ENCODE measurements at places on chromosomes 5 and 9.

DNA sequence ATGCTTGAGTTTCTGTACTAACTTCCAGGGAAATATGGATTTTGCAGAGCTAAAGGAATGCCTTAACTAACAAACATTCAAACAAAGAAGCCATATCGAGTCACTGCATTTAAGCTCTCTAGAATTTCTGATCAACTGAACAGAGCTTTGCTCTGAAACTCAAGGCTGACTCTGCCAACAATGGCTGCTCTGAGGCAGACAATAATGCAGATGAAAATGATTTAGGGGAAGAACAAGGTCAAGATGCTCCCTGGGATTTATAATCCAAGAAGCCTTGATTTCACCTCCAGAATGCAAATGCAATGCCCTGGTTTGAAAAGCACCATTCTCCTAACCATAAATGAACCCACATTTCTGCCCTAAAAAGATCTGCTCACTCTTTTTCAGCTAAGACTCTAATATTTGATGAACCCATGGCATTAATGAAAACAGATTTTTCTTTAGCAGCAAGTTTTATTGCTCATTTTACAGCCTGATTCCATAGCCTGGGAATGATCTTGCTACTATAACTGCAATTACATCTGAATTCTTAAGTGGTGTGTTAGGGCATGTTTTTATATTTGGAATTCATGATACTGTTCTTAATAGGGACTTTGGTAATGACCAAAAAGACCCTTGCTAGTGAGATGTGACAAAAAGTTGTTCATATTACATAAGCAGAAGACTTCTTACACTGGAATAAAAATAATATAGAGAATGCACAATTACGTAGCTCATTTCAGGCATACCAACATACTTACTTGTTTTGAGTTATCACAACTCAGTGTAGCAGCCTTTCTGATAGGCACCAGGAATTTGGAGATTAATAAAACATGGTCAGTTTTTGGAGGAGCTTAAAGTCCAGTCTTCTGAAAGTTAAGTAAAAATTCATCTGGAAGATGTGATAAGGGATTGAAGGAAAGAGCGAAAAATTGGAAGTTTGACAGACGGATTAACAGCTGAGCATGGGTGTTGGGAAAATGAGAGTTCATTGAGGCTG lies 169.4 kb downstream of the TRPM3 start:
- DNase-seq = no peak

DNA sequence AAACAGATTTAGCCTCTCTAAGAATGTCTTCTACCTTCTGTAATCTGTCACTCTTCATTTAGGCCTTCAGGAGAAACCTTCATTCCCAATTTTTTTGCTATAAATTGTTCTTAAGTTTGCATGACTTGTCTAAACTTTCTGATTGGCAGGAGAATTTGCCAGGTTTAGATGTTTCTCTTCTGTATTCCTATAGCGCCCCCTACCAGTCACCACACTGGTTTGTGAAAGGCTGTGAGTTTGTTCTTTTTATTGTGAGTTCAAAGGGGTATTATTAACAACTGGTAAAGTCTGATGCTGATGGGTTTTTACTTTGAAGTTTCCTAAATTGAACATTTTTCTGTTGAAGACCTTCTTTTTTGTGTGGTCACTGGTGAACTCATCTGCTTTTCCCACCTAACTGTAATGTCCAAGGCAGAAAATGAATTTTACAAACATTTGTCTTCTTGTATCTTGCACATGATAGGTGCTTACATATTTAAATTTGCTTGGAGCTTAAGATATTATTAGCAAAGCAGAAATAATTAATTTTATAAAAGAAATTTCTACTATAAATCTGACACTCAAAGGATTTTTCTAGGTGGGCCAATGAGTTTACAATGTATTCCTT lies 18.4 kb upstream of the F2RL2 start:
- peak; percentile 81 for DNase-seq

DNA sequence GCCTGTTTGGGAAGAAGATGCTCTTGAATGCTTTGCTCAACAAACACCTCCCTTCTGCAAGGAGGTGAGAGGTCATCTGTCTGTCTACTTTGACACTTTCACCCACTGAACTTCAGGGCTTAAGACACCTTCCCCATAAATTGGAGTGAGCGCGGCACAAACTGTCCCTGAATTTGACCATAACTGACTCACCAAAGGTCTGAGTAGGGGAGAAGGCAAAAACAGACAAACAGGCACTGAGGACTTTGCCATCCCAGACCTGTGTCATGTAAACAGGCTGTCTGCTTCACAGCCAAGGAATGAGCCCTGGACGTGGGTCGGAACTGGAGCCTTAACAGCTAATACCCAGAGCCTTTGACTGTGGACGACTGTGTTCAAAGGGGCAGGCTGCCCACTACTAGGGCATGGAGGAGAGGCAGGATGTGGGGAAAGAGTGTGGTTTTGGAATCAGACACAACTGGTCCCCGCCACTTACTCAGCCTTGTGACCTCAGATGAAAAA lies 320.9 kb upstream of the KLF4 start:
- peak; percentile 89 for DNase-seq

DNA sequence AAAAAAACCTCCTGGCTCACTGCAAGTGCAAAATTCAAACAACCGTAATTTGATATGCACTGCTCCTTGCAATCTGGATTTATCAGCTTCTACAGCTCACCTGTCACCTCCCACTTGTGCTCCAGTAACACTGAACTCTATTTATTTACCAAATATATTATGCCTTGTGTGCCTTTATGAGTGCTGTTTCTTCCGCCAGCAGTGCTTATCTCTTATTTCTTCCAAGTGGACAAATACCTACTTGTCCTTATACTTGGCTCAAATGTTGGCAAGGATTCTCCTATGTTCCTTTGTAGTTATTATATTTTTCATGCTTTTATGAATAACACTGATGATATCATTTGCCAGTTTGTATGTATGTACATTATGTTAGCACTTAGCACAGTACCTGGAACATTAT lies 145.7 kb upstream of the ARRDC3 start:
- DNase-seq = no peak

DNA sequence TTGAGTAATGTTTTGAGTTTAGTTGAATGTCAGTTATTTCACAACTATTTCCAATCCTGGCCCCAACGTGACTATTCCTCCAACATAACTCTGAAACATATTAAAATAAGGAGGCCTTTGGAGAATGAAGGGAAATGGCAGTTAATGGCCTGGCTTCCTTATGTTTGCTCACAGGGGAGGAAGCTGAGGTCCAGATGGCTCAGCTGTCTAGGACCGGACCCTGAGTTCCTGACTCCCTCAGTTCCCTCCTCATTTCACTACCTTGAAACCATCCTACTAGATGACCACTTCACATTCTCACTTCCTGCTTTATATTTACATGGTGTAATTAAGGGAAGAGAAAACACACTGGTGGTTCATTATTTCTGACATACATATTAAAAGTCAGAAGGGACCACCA lies 6.6 kb downstream of the OTULINL start:
- DNase-seq = no peak

- DNase-seq = no peak
Observed at GRCh38 chr5:148090773-148091250, 27.0 kb downstream of the SPINK5 start.

DNA sequence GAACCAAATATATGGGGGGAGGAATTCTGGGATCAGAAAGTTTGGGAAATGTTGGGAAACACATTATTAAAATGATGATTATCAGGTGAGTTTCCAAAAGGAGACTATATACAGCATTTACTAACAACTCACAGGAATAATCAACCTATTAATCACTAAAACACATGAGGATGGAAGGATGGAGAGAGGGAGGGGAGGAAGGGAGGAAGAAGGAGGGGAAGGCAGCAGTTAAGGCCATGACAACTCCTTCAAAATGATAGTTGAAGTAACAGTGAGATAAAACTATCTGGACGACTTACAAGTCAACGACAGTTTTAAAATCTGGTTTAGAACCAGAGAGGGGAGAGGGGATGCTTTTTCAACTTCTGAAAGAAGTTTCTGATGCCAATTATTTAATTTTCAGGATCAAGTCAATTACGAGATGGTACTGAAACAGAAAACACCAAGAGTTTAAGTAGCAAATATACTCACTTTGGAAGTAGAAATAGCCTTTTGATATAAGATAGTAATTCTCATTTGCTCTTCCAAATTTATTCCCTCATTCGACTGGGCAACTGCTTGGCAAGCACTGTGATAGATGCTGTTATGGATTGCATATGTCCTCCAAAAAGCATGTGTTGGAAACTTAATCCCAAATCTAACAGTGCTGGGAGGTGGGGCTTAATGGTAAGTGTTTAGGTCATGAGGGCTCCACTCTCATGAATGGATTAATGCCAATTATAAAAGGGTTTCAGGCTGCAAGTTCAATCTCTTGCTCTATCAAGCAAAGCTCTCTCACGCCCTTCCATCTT lies 30.4 kb downstream of the FBXW11 start:
- no peak for DNase-seq

- peak; percentile 66 for DNase-seq
Observed at GRCh38 chr9:18795947-18796671, 236.9 kb downstream of the SAXO1 start.

DNA sequence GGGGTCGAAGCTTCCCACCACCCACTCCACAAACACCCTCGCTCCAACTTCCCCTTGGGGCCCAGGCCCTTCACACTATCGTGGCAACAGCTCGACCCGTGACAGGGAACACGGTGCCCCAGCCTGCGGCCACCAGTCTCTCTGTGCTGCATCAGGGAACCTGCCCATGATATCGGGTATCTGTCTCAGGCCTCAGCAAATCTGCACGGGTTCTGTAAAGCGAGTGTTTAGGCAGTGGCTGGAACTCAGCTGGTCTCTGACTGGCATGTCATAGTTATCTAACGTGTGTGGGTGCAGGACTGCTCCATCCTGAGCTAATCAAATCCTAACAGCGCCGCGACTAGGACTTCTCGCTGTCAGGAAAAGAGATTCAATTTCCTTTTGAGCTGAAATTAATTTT lies 42.9 kb downstream of the DBH start:
- DNase-seq = no peak

DNA sequence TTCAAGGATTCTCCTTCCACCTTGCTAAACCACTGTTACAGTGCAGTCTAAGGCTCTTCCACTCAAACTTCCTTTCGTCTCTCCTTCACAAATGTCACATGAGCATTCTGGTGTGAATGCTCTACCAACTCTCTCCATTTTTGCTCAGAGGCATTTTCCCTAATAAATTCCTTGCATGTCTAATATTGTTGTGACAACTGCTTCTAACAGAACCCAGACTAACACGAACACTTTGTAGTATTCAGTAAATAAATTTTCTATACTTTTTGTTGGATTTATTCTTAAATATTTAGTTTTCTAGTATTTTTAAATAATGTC lies 24.0 kb downstream of the RAPGEF6 start:
- DNase-seq = no peak

GRCh38 chr9:17251100-17251499 lies 116.3 kb downstream of the CNTLN start:
- peak; percentile 8 for DNase-seq

DNA sequence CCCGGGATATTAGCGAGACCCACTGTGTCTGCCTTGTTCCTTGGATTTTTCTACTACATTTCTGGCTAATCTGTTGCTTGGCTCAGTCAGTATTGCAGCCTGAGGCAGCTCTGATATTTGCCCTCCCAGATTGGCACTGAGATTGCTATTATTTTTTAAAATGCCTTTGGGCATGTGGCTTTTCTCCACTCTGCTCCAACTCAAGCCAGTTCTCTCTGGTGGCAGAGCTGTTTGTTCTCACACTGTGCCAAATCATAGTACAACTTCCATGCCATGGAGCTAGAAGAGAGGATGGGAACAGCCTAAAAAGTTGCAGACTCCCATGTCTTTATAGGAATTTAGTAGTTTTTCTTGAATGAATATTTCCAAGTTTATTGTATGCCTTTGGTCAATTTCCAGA lies 155.9 kb upstream of the ATP10B start:
- DNase-seq = no peak

DNA sequence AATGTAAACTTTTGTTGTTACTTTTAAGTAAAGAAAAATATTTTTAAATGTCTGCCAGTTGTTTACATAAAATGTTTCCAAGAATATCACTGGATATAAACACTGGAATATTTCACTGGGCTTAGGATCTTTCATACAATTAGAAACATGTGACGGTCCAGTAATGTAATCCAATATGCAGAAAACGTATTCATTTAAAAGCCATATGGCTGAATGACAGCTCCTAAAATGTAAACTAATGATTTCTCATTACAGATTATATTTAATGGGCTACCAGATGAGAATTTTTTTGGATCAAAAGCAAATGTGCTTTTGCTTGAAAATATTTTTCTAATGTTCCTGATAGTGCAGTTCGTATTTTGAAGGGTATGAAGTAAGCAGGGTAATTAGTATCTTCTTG lies 124.3 kb downstream of the TTC39B start:
- DNase-seq = no peak

DNA sequence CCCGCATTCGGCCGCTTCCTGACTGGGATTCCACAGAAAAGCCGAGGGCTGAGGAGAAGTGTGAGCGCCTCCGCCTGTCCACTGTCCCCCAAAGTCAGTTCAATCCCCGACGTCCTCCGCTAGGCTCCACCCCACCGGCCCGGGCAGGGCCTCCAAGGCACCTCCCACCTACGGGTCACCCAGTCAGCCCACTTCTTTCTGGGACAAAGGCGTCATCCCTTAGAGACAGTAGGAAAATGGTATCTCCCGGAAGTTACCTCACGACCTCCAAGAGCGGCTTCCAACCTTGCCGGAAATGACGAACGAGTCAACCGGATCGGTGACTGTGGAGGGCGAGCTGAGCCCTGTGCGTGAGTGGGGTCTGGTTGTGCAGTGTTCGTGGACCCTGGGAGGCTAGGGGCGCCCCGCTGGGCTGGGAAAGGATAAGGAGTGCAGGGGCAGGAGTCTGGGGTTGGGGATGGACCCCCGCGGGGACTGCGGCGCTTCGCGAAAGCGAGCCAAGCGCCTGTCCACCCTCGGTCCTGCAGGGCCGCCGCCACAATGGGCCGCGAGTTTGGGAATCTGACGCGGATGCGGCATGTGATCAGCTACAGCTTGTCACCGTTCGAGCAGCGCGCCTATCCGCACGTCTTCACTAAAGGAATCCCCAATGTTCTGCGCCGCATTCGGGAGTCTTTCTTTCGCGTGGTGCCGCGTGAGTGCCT lies at the start of the genes GDF9 and UQCRQ:
Gene GDF9 (minus strand): TSS at position 128 of the 704 bp plus-strand sequence. CDS start 1,936 bp downstream, outside the sequence.
Gene UQCRQ (plus strand): TSS at position 301 of the 704 bp plus-strand sequence. CDS start 240 bp downstream, at position 541.
- peak; percentile 100 for DNase-seq

GRCh38 chr5:134127376-134127861 lies 12.9 kb downstream of the TCF7 start:
- peak; percentile 63 for DNase-seq

- peak; percentile 8 for DNase-seq
Observed at GRCh38 chr5:173853370-173854131, 34.6 kb upstream of the CPEB4 start.

DNA sequence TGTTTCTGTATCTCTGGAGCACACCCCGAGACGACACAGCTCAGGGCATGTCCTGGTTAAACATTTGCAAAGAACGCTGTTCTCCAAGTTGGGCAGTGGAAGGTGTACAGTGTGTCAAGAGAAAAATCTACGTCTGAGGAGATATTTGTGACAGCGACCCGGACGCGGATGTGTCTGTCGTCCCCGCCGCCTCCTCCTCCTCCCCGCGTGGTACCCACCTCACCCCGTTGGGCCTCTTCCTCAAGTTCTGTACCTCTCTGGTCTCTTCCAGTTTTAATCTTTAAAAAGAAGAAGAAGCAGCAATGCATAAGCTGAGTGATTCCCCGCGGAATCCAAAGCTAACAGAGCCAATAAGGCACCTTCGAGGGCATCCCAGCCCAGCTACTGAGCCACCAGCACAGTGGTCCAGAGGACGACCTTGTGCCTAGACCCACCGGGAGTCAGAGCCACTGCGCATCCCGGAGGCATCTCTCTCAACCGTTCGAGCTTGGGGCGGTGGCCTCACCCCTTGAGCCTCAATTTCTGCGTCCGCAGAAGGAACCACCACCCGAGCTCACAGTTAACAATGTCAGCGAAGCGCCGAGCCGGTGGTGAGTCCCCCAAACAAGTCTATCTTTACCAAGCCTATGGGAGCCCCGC lies 467 bp downstream of the C9orf78 start:
- DNase-seq = no peak

GRCh38 chr5:67052034-67052433 lies 144.6 kb downstream of the CD180 start:
- DNase-seq = no peak
